ENCODE measurements at places on chromosomes 12 and 14.

DNA sequence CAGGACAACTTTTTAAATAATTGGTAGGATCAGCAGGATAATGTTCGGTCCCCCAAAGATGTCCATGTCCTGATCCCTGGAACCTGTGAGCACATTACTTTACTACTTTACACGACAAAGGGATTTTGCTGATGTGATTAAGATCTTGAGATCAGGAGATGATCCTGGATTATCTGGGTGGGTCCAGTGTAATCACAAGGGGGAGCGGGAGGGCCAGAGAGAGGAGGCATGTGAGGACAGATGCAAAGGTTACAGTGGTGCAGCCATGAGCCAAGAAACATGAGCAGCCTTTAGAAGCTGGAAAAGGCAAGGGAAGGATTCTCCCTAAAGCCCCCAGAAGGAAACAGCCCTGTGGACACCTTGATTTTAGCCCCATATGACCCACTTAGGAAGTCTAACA is 33.1 kb downstream of the KCNK10 start:
- no peak for DNase-seq

DNA sequence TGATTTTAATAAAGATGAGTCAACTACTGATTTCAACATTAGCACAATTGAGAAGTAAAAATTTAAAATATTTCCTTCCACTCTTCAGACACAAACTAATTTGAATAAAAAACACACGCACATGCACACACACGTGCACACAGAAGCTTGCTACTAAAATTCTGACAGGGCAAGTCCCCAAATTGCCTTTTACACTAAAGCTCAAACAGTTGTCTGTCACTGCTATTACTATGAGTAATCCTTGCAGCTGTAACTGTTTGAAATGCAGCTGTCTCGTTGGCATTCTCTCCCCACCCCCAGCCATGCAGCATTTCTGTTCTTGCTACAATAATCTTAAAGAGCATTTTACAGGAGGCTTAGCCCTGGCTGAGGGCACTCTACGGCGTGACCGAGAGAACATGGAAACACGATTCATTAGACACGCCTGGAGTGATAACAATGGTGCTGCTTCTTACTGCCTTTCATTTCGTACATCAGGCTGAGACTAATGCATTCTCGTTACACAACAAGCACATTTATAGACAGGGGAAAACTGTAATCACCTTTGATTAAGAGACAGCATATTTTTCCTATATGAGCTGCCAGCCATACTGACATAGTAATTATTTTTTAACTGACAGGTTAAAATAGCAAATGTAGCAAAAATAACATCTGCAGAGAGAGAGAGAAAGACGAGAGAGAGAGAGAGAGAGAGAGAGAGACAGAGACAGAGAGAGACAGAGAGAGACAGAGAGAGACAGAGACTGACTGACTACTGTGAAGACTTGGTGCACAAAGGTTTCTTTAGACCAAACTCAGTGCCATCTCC is 153.8 kb downstream of the MED13L start:
- DNase-seq = peak; percentile 10

- no peak for DNase-seq
Observed at GRCh38 chr14:97276573-97276972, 479.4 kb downstream of the VRK1 start.

GRCh38 chr12:83996671-83997070 is 915.9 kb downstream of the SLC6A15 start:
- DNase-seq = no peak

DNA sequence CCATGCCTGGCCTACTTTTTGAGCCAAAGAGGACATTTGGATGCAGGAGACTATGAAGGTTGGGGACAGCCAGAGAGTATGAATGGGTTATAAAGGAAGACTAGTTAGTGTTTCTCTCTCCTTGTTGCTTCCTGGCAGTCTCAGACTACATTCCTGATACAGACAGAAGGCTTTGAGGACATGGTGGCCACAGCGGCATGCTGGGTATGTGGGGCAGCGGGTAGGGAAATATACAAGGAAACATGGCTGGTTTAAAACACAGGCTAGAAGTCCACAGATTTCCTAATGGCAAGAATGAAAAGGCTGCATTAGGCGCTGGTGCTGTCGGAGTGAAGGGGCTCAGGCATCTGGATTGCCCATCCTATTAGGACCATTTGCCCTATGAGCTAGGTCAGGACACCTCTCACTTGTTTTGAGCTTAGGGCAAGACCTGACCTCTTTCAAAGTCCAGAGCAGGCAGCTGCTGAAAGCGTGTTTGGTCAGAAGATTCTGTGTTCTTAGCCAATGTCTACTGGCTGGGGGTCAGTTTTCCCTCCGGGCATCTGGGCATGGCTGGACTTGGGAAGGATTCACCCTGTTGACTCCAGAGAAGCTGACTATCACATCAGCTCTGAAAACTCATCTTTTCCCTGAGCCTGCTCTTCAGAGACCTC is 20.1 kb upstream of the FBXO21 start:
- DNase-seq = no peak

DNA sequence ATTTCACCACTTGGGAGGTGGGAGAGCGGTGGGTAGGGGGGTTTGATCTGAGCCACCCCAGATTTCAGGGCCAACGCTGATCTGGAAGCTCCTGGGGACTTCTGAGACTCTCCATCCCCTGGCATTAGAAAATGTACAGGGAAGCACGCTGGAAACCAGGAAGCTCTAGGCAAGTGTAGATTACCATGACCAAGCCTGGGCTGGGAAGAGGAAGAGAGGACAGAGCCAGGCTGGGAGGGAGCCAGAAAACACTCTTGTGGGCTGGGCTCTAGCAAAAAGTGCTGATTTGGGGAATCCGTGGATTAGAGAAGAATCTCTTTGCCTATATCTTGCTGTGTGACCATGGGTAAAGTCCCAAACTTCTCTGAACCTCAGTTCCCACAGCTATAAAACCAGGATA is 236.7 kb downstream of the BCL11B start:
- DNase-seq = no peak

- no peak for DNase-seq
Observed at GRCh38 chr12:25566202-25566949, 13.3 kb upstream of the LMNTD1 start.

DNA sequence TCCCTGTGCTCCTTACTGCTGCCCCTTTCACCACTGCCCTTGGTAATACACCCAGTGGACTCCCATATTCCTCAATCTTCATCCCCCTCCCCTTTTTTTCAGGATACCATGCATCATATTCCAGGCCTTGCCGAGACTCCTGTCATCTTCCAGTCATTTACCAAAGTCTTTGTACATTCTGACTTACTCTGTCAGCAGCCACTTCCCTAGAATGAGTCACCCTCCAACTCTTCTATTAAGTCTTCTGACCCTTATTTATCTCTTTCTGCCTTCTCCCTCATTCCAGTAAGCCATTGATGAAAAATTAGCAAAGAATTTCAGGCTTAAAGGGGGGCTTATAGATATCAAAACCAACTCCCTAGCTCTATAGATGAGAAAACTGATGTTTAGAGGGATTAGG is 128.0 kb downstream of the STXBP6 start:
- DNase-seq = no peak

- DNase-seq = no peak
Observed at GRCh38 chr12:68743356-68743755, 2.6 kb upstream of the SLC35E3 start.

DNA sequence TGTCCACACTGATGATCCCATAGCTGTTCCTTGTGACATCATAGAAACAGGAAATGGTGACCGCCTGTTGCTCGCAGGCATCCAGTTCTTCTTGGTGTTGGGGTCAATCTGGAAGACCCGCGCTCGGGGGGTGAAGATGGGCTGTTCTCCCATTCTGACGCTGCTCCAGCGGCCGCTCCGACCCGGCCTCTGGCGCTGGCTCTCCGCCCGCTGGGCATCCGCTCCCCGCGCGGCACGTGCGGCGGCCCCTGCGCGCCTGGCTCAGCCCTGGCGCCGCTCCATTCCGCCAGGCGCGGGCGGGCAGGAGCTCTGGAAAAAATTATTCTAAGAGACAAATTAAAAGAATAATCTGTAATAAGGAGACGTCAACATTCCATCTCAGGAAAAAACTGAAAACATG is 761.1 kb downstream of the TMEM121 start:
- DNase-seq = no peak

- no peak for DNase-seq
Observed at GRCh38 chr12:31479516-31480210, 111.3 kb downstream of the DENND5B start.

DNA sequence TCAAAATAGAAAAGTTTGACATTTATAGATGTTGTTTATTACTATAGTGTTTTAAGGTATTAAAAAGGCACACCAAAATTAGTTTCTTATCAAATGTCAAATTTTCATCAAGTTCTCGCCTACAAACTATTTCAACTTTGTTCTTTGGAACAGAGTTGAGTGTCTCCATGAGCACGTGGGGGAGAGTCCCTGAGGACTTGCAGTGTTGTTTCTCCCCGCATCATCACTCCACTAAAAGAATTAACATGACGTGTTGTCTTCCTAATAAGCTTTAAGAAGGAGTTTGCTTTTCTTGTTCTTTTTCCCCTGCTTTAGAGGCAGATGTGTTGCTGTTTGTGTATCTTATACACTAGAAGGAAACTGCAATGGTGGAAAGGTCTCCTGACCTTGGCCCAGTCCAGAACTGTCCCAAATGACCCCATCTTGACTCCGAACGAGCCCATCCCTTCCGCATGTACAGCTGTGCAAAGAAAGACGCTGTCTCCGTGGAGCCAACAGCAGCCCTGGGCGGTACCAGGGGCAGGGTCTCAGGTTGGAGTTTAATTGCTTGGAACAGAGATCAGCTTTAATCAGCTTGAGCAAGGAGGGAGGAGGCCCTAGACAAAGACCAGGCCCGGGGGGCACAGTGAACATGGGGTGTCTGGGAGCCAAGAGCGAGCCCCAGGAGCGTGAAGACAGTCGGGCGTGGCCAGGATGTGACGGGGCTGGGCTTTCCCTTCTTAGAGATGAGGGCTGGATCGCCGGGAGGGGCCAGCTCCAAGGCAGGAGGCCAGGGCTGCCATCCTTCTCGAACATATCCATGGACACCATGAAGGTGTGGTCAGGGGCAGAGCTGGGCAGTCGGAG is 215.4 kb upstream of the RTL1 start:
- DNase-seq = no peak

- DNase-seq = no peak
Observed at GRCh38 chr14:31059152-31059924, 33.2 kb upstream of the STRN3 start.

Measured in activated T-cell treated with anti-CD3 and anti-CD28 coated beads for 4 hours (primary cell).